Stimulated activated CD8-positive, alpha-beta memory T cell treated with anti-CD3 and anti-CD28 coated beads, Interleukin-4, amount 100 ng/mL, for 4 hours (primary cell): ENCODE measurements at places on chromosomes 16 and 17.

DNA sequence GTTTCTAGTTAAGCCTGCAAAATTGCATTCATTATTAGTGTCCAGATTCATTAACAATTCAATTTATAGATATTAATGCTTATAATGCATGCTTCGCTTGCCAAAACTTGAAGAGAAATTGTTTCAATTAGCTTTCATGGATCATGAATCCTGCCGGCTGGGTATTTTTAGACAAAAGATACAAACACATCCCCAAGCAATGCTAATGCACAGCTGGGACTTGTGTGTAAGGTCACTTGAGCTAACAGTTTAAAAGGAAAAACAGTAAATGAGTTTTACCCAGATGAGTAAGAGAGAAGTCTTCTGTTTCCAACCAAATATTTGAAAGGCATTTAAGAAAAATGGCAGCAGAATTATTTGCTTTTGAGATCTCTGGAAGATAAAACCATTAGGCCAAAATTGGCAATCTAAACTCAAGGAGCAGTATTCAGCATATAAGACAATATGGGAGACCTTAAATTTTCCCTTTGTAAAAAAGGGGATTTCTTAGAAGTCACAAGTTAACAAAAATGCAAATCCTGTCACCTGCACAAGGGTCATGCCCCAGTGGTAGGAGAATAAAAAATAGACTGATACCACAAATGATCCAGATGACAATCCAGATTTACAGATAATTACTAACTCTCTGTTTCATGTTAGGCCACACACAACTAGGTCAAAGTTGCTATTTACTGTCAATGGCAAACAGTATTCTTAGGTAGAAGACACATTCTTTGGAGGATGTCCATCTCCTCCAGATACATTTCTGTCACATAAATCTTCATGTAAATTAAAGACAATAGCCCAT lies 418.4 kb upstream of the PMFBP1 start:
- DNase-seq, result no peak

GRCh38 chr16:83692224-83692623 lies 115.6 kb upstream of the HSBP1 start:
- DNase-seq, result no peak

- no peak for DNase-seq
Observed at GRCh38 chr17:7095625-7096024, 15.6 kb upstream of the CLEC10A start.

GRCh38 chr17:17797119-17797809 lies 39.5 kb downstream of the SREBF1 start:
- DNase-seq, result no peak
